Naive thymus-derived CD8-positive, alpha-beta T cell (primary cell): ENCODE measurements at places on chromosomes 11 and 22.
A peak's percentile ranks its signal among the peaks of the same experiment; 100 is the strongest.

- peak overlapping the region; percentile 42 for H3K4me3 ChIP-seq
- peaks cover 42% of the 10 kb centered on the region for H3K4me1 ChIP-seq
- no peak for DNase-seq
- H3K36me3 ChIP-seq: peaks cover 52% of the 10 kb centered on the region
- H3K27ac ChIP-seq: peak overlapping the region; percentile 81
Observed at GRCh38 chr11:65713212-65713969, 1.3 kb downstream of the KAT5 start.

DNA sequence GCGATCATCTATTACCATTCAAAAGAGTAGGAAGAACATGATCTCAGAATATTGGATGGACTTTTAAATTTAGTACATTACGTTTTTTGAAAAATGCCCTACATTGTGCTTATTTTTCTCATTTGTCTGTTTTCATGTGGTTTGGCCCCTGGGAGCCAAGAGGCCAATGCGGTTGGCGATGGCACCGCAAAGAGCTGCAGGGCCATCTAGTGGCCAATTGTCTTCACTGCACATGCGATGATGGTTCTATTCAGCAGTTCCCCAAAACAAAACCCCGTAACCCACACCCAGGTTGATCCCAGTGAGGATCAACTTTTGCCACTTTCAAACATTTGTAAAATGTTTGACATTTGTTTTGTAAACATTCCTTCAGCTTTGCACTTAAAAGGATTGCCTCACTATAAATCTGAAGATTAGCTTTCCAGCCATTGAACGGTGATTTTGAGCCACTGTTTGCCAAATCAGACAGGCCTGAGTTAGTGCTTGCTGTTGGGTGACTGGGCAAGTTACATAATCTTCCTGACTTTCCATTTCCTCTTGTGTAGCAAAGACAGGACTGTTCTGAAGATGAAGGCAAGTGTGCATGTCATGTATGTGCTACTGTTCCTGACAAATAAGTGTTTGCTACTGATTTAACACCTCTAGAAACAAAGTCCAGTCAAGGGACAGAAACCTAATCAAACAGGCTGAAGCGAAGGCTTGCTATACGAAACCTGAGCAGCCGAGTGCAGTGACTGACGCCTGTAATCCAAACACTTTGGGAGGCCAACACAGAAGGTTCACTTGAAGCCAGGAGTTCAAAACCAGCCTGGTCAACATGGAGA lies 29.2 kb upstream of the XBP1 start:
- peak overlapping the region; percentile 67 for H3K27ac ChIP-seq
- peak overlapping the region; percentile 54 for H3K4me3 ChIP-seq
- no peaks in the 10 kb centered on the region for H3K27me3 ChIP-seq
- peaks cover 10% of the 10 kb centered on the region for H3K4me1 ChIP-seq
- H3K36me3 ChIP-seq: peaks cover 9% of the 10 kb centered on the region

DNA sequence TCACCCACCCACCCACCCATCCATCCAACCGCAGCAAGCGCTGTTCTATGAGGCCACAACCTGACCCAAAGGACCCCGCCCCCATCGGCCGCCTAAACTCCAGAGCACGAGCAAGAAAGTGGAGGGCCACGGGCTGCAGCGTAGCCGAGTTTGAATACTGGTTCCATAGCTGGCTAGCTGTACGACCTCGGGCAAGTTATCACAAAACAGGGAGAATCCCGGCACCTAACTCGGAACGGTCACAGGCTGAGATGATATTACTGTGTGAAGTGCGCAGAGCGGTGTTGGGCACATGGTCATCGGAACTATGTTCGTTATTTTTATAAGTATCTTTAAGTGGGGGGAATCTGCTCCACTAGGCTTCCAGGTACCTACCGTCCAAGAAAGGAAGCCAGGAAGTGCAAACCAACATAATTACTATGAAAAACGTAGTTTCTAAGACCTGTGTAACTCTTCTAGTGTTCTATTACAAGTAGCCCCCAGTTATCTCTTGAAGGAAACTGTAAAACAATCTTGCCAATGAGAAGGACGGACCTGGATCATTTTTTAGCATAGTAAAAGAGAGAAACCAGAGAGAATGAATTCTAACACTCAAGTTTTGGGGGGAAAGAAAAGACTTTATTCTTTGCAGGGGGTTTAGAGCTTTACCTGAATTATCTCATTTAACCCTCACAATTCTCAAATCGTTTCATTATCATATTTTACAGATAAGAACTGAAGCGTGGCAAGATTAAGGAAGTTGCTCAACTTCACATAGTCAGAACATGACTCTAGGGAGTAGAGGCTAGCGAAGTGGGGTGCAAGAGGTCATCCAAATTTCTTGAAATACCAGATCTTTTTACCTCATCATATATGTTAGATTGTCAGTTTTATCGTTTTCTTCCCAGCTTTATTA lies 663 bp upstream of the BUD13 start:
- H3K36me3 ChIP-seq: no peaks in the 10 kb centered on the region
- peak overlapping the region; percentile 96 for H3K27ac ChIP-seq
- H3K4me1 ChIP-seq: peaks cover 46% of the 10 kb centered on the region
- H3K27me3 ChIP-seq: no peaks in the 10 kb centered on the region
- no peak for DNase-seq

DNA sequence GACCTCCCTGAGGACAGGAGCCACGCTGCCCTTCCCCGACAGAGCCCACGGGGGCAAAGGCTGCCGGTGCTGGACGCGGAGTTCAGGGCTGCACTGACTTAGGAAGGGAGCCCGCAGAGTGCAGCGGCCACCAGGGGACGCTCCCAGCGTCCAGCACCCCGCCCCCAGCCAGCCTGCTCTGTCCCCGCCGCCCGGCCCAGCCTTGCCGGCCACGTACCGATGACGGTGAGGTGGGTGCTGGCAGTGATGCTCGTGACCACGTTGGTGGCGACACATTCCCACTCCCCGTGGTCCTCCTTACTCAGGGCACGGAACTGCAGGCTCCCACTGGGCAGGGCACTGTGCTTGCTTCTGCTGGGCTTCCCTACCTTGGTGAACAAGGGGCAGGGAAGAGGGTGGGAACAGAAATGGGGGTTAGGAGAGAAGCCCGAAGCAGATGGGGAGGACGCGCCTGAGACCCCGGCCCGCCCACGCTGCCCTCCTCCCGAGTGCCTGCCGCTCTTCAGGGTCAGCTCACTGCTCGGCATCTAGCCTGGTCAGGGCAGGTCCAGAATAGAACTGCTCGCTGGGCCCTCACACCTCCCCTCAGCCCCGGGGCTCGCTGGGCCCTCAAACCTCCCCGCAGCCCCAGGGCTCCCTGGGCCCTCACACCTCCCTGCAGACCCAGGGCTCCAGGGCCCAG lies 25.9 kb downstream of the IGSF9B start:
- DNase-seq: no peak
- H3K4me1 ChIP-seq: peaks cover 19% of the 10 kb centered on the region
- no peaks in the 10 kb centered on the region for H3K36me3 ChIP-seq
- H3K4me3 ChIP-seq: no peak overlapping the region
- no peak overlapping the region for H3K27ac ChIP-seq

DNA sequence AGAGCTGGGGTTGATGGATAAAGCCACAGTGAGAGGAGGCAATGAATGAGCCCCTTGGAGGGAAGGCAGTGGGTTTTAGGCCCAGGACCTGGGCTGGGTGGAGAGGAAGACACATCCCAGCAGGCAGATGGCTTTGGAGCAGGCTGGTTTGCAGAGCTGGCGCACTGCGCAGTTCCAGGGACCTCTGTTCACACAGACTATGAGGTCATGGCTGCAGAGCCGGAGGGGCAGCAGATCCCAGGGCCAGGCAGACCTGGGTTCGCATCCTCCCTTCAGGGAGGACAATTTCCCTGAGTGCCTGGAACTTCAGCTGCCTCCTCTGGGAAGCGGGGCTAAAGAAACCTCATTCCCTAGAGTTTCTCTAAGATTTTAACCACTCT lies 28.2 kb upstream of the DGKZ start:
- no peaks in the 10 kb centered on the region for H3K36me3 ChIP-seq
- DNase-seq: no peak
- H3K27ac ChIP-seq: no peak overlapping the region
- no peaks in the 10 kb centered on the region for H3K27me3 ChIP-seq
